Chondrocyte (in vitro differentiated cells): ENCODE measurements at places on chromosomes 6 and 20. TPM values are rescaled to one million over a fixed set of nuclear protein-coding genes. Genes with fewer than 3 reads are reported as not detected.

The ZC3H12D gene
- 0.25 to 0.39 TPM in 2 of 3 replicates, not detected in the other for total RNA-seq

The PARD6B gene
- 0.34 to 2.2 TPM (median 1.1 TPM) in 3 replicates for total RNA-seq

The NRN1 gene
- total RNA-seq, result 2.5 to 3.1 TPM in 2 of 3 replicates, not detected in the other

The ADAM33 gene
- total RNA-seq, result 4.1 to 13.1 TPM (median 12.2 TPM) in 3 replicates

The MEP1A gene
- not detected in 3 replicates for total RNA-seq

The ASIP gene
- total RNA-seq, result not detected in 3 replicates

The LY6G6F gene
- total RNA-seq, result not detected in 3 replicates

The CAPN11 gene
- 0.07 TPM in 1 of 3 replicates, not detected in the others for total RNA-seq

The FAM83B gene
- 0.22 TPM in 1 of 3 replicates, not detected in the others for total RNA-seq

The SPATA2 gene
- total RNA-seq, result 5.6 to 6.5 TPM (median 5.9 TPM) in 3 replicates

The DNAH8 gene
- total RNA-seq, result 0.05 to 0.24 TPM (median 0.15 TPM) in 3 replicates

The SNAP91 gene
- 0.15 to 0.23 TPM (median 0.20 TPM) in 3 replicates for total RNA-seq

The SSTR4 gene
- total RNA-seq, result 0.33 TPM in 1 of 3 replicates, not detected in the others

The PRDM13 gene
- total RNA-seq, result not detected in 3 replicates

The LGSN gene
- 1.4 TPM in 2 of 3 replicates, not detected in the other for total RNA-seq

The LAMA5 gene
- 156 to 368 TPM (median 355 TPM) in 3 replicates for total RNA-seq

The FNDC11 gene
- total RNA-seq, result 0.25 to 0.38 TPM in 2 of 3 replicates, not detected in the other

The KCNG1 gene
- 2.9 to 14.6 TPM (median 13.0 TPM) in 3 replicates for total RNA-seq

The IMPG1 gene
- total RNA-seq, result not detected in 3 replicates

The ARMC2 gene
- 6.8 to 9.2 TPM (median 8.3 TPM) in 3 replicates for total RNA-seq

The CFAP206 gene
- total RNA-seq, result 0.12 to 0.73 TPM (median 0.44 TPM) in 3 replicates

The C20orf202 gene
- not detected in 3 replicates for total RNA-seq

The ZFP57 gene
- total RNA-seq, result not detected in 3 replicates

The C6orf15 gene
- total RNA-seq, result 0.37 TPM in 1 of 3 replicates, not detected in the others

The MDFI gene
- total RNA-seq, result 31.8 to 62.6 TPM (median 33.7 TPM) in 3 replicates

The BFSP1 gene
- total RNA-seq, result 9.6 to 14.4 TPM (median 11.7 TPM) in 3 replicates

The SEL1L2 gene
- total RNA-seq, result not detected in 3 replicates

The ITPA gene
- total RNA-seq, result 35.1 to 43.4 TPM (median 41.5 TPM) in 3 replicates

The PDYN gene
- not detected in 3 replicates for total RNA-seq

The NPEPL1 gene
- 10.2 to 32.8 TPM (median 31.3 TPM) in 3 replicates for total RNA-seq

The PREP gene
- total RNA-seq, result 32.9 to 38.1 TPM (median 33.4 TPM) in 3 replicates

The MUCL3 gene
- total RNA-seq, result 0.07 TPM in 1 of 3 replicates, not detected in the others

The DEFB123 gene
- total RNA-seq, result not detected in 3 replicates

The PHACTR3 gene
- not detected in 3 replicates for total RNA-seq

The CD109 gene
- total RNA-seq, result 25.4 to 33.1 TPM (median 26.0 TPM) in 3 replicates

The KCNK17 gene
- total RNA-seq, result not detected in 3 replicates

The KHDC1L gene
- total RNA-seq, result not detected in 3 replicates

The C6orf47 gene
- 19.1 to 20.3 TPM (median 20.2 TPM) in 3 replicates for total RNA-seq

The OPRM1 gene
- total RNA-seq, result not detected in 3 replicates

The CST5 gene
- not detected in 3 replicates for total RNA-seq

The MYB gene
- 0.13 to 0.51 TPM (median 0.20 TPM) in 3 replicates for total RNA-seq

The NKAPL gene
- total RNA-seq, result not detected in 3 replicates

The NOTCH4 gene
- 0.82 to 1.6 TPM (median 1.4 TPM) in 3 replicates for total RNA-seq

The FAM209B gene
- total RNA-seq, result not detected in 3 replicates

The NKAIN2 gene
- 3.4 to 37.9 TPM (median 4.0 TPM) in 3 replicates for total RNA-seq

The TINAG gene
- not detected in 3 replicates for total RNA-seq

The MYT1 gene
- not detected in 3 replicates for total RNA-seq

The GPR63 gene
- 1.1 to 1.2 TPM (median 1.2 TPM) in 3 replicates for total RNA-seq

The DLK2 gene
- 0.29 to 1.3 TPM (median 1.1 TPM) in 3 replicates for total RNA-seq

The DEFB124 gene
- not detected in 3 replicates for total RNA-seq

The GPLD1 gene
- 4.2 to 4.4 TPM (median 4.2 TPM) in 3 replicates for total RNA-seq

The SLC24A3 gene
- 0.10 TPM in 2 of 3 replicates, not detected in the other for total RNA-seq

The EPPIN gene
- not detected in 3 replicates for total RNA-seq

The RAET1L gene
- total RNA-seq, result not detected in 3 replicates

The ACSS1 gene
- total RNA-seq, result 1.5 to 5.5 TPM (median 5.5 TPM) in 3 replicates

The SLC17A3 gene
- not detected in 3 replicates for total RNA-seq

The UST gene
- 17.1 to 22.3 TPM (median 18.1 TPM) in 3 replicates for total RNA-seq

The CPXM1 gene
- total RNA-seq, result 6.2 to 6.4 TPM (median 6.3 TPM) in 3 replicates
